ENCODE measurements at places on chromosomes 13 and 19.

- peak; percentile 48 for DNase-seq
Measured at GRCh38 chr19:9847087-9847671, 12.1 kb downstream of the PIN1 start.

- no peak for DNase-seq
Measured at GRCh38 chr19:32202244-32202643, 143.2 kb upstream of the ZNF507 start.

GRCh38 chr19:50558449-50558848 lies 9.8 kb downstream of the LRRC4B start:
- no peak for DNase-seq

DNA sequence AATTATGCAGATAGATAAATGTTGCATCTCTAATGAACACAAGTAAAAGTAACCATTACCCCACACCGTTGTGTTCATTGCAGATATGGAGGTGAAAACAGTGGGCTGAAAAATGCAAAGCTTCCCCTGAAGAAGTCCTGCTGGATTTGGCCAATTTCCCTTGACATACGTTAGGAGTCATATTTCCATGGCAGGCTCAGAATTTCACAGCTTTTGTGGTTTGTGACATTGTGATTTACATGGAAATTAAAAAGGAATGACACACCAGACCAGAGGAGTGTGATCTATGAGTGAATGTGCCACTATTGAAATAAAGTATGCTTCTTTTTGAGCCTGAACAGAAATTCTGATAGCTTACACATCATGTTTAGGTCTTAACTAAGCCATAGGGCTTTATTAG lies 221.1 kb upstream of the TMTC4 start:
- DNase-seq: no peak

- no peak for DNase-seq
Measured at GRCh38 chr13:77507931-77508776, 27.4 kb upstream of the SCEL start.

DNA sequence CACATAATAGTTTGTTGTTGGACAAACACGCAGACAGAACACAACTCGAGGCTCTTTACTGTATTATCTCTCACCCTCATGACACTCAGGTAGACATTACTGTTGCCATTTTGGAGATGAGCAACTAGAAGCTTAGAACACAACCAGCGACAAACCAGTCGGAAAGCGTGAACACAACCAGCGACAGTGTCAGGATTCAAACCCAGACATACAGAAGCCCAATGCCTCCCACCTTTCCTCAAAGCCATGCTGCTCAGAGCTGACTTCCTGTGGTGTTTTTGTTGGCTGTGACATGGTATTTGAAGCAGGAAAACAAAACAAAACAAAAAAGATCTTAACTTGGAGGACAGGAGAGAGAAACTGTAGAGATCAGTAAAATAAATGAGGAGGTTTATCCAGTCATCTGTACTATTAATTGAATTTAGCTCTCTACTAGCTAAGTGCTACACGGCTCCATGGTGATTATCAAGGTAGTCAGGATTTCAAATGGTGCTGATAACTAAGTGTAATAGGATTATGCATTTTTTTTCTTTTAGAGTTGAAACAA lies 92.1 kb downstream of the STARD13 start:
- no peak for DNase-seq

DNA sequence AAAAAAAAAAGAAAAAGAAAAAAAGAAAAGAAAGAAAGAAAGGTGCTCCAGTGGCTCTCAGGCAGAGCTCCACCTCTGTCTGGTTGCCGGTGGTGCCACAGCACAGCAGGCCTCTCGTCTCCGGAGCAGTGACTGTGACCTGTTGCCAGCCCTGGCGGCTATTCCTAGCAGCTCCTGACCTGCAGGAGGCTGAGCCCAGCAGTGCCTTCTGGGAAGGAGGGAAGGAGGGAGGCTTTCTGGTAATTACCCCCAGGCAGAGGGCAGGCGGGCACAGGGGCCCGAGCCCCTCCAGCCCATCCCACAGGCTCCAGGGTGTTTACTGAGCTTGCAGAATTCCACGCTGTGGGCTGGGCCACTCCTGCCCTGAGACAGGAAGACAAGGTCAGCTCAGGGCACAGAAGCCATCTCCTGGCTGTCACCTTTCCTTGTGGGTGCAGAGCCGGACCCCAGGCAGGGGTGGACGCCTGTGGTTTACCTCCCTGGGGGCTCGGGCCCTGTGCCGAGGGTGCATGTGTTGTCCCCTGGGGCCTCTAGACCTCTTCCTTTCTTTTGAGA lies 77.9 kb downstream of the GNG7 start:
- DNase-seq: no peak

DNA sequence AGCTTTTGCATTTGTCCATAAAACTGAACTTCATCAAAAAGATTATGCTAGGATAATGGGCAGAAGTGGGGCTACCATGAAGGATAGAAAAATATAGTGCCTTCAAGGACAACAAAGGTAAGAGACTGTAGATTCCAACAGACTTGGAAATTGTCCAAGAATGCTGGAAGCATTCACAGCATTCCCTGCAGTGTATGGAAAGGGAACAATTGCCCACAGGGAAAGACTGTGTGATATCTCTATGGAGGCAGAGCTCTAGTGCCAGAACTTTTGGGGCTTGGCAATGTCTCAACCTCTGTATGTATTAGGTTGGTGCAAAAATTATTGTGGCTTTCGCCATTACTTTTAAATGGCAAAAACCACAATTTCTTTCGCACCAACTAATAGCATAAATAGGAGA lies 1598.8 kb upstream of the MIR17HG start:
- no peak for DNase-seq
